Renal cortex interstitium (tissue), 15 donors: ENCODE measurements at places on chromosomes 1 and 21.

DNA sequence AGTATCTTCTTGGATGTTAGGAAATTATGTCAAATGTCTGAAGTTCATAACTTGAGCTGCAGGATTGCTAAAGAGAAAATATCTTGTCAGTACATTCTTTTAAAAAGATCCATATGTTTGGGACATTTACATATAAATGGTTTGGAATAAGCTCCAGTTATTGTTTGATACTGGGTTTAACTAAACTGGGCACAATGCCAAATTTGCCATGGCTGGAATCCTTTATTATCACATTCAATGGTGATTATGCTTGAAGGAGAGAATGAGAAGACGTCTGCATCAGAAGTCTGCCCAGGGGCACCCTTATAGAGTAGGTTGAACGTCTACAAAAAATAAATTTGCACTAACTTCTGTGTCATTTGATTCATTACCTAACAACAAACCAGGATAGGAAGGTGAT is 652.5 kb downstream of the AMY1C start:
- no peak for DNase-seq

- DNase-seq = no peak
Observed at GRCh38 chr1:25055324-25055780, 125.3 kb upstream of the RUNX3 start.

DNA sequence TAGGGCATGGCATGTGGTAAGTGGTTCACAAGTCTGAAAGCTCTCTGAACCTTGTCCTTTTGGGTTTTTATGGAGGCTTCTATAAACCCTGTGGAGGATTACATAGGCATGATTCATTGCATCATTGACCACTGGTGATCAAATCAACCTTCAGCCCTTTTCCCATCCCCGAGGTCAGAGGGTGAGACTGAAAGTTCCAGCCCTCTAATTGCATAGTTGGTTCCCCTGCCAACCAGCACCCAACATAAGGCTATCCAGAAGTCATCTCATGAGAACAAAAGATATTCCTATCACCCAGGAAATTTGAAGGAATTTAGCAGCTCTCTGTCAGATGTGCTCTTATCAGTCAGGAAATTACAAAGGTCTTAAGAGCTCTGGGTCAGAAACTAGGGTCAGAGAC is 89.5 kb upstream of the ARTN start:
- no peak for DNase-seq

DNA sequence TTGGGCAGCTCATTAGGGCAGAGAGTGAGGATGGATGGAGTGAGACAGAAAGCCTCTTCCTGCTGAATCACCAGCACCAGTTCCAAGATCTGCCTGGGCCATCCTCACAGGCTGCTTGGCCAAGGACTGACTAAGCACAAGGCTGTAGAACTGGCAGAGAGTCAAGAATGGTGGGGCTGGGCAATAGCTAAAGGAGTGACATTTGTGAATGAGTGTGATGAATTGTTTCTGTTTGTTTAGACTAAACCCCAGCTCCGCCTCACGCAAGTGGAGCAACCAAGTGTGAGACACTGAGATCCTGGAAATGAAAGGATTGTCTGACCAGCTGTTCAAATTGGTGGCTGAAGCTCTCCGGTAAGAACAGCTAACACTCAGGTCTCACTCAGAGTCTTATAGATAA is 38.6 kb downstream of the BRINP2 start:
- DNase-seq = no peak

GRCh38 chr1:151518431-151518830 is 7.2 kb downstream of the CGN start:
- no peak for DNase-seq

- DNase-seq = no peak
Observed at GRCh38 chr1:195979646-195980045, 628.6 kb downstream of the KCNT2 start.

GRCh38 chr1:44642925-44643324 is 31.4 kb downstream of the TMEM53 start:
- no peak for DNase-seq

- no peak for DNase-seq
Observed at GRCh38 chr1:221840511-221841243, 98.8 kb upstream of the DUSP10 start.

DNA sequence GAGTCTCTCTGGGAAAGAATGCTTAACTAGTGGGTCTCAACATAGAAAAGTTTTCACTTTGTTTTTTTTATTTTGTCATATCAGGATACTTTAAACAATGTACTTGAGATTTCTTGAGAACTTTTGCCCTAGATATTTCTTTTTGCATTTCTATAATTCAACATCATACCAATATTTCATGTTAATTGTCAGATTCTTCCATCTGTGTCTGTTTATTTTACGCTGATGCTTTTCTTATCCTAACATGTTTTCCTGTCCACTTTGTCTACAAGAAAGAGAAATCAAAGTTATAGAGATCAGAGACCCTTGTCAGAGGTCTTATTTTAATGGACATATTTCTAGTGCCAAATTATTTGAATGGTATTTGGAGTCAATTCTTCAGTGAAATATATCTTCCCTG is 95.5 kb upstream of the B3GALT2 start:
- no peak for DNase-seq

DNA sequence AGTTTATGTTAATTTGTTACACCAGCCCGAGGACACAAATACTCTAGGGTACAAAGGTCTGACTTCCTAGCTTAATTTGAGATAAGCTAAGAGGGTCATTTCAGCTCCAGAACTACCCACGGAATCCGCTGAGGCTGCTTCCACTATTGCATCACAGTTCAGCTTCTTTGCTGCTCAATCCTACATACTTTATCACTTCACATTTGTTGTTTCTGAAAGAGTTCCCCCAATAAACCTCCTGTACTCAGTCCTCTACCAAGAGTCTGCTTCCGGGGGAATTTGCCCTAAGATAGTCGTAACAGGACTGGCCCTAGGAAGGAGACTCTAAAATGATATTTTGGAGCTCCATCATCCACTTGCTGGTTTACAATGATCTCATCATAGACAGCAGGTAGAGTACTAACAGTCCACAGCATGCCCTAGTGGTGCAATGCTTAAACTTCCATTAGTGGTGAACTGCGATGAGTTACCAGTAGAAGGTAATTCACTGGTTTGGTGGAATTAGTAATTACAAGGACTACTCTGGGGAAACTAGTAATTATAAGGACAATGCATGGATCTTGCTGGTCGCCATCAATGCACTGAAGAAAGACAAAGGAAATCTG is 229.3 kb downstream of the USH2A start:
- DNase-seq = no peak

DNA sequence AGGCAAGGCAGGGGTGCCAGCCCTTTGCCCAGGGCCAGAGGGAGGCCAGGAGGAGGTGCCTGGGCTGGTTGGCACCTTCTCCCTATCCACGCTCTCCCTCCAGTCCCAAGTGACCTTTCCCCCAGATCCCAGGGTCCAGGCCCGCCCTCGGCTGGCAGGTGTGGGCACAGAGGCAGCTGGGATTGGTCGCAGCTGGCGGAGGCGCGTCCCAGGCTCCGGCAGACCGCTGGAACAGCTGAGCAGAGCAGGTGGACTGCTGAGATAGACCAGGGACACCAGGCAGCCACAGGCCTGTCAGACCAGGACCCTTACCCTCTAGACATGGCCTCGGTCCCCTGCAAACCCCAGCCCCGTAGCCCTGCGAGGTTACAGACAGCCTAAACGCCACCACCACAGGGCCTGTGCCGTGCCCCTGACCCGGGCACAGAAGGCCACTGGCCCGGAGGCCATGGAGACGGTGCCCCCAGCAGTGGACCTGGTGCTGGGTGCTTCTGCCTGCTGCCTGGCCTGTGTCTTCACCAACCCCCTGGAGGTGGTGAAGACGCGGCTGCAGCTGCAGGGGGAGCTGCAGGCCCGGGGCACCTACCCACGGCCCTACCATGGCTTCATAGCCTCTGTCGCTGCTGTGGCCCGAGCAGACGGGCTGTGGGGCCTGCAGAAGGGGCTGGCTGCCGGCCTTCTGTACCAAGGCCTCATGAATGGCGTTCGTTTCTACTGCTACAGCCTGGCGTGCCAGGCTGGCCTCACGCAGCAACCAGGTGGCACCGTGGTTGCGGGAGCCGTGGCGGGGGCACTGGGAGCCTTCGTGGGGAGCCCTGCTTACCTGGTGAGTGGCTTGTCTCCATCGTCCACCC is at the start of gene SLC25A34:
Gene SLC25A34 (plus strand): TSS at position 221 of the 854 bp plus-strand sequence. CDS start 228 bp downstream, at position 449.
- DNase-seq = no peak

DNA sequence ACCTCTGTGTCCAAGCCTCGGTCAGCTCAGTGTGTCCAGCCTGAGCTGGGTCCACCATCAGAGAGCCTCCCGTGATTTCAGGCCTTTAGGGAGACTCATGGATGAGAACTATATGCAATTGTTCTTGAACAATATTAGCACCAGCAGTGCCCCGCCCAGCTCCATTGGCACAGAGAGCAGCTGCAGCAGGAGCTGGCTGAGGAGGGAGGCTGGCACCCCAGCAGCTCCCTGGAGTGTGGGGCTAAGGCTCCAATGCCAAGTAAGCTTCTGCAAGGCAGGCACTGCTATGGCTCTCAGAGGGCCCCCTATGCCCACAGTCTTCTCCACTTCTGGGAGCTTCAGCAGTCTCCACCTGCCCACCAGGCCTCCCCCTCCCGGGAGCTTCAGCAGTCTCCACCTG is 593.3 kb downstream of the MATN1 start:
- no peak for DNase-seq

DNA sequence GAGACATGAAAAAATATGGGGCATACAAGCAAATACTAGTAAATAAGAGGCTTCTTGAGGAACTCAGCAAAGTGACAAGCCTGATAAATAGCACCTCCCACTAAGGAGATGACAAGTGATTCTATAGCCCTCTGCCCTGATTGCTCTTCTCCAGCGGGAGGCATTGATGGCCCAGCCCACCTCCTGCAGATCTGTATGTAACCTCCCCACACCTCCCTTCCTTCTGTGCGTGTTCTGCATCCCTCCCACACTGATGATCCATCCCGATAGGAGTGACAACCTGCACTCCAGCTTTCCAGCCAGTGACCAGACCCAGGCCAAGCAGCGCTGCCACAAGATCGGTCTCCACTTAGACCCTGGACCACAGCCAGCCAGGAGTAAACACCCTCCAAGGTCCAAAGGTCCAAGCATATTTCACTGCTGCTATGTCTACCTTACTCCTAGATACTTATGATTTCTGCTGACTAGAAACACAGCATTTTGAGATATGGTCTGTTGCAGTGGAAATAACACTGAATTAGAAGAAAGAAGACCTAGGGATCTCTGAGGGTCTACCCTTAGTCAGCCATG is 176.1 kb downstream of the BRINP2 start:
- DNase-seq = no peak

GRCh38 chr21:44618504-44618903 is 6.6 kb downstream of the KRTAP10-8 start:
- no peak for DNase-seq

DNA sequence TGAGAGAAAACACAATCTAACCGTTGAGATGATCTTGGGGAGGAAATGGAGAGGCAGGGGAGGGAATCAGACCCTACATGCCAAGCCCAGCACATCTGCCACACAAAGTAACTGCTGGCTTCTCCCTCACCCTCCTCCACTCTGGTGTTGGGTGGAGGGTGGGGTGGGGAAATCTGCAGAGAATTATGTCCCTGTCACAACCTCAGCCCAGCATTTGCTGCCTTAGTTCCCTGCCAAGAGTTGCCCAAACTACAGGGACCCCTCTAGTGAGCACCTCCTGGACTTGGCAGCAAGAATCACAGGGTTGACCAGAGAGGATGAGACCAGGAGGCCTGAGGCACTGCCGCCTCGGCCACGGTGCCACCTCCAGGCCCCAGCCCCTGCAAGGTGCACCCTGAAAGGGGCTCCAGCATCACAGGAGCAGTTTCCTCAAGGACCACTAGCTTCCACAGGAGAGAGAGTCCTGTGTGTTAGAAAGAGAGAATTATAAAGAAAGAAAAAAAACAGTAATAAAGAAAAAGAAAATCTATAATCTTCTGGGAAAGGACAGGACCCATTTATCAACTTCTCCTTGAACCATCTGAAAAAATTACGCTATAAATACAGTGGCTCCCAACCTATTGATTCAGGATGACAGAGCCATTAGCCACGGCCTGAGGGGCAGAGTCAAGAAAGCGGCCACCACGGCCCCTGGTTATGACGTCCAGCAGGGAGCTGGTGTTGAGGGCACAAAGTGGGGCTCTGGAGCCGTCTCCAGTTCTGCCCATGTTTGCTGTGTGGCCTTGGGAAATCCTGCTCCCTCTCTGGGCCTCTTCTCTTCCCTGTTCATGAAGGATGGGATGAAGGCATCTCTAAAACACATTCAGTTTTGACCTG is 451.7 kb downstream of the MATN1 start:
- no peak for DNase-seq

DNA sequence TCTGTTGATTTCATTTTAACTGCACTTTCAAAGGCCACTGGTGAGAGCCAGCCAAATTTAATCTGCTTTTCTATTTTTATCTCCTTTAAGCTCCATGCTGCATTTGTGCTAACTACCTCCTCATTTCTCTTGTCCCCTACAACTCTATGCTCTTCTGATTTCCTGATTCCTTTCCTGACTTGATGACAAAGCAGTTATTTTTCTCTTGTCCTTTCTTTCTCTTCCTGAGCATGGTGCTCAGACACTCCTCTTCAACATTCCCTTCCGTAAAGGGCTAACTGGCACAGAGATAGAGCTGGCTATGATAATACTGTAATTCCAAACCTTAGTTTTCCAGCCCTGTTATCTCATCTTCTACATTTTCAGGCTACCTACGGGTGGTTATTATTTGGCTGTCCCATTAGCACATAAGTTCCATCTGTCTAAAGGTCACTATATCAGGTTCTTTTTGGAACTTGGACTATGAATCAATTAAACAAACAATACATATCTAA is 6.8 kb upstream of the BCAS2 start:
- no peak for DNase-seq

DNA sequence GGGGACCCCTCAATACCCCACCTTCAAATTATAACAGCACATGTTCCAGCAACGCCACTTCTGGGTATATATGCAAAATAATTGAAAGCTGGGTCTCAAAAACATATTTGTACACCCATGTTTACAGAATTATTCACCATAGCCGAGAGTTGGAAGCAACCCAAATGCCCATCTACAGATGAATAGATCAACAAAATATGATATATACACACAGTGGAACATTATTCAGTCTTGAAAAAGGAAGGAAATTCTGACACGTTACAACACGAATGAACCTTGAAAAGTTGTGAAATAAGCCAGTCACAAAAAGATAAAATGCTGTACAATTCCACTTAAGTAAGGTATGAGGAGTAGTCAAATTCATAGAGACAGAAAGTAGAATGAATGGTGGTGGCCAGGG is 5.1 kb downstream of the TMCO4 start:
- DNase-seq = no peak

GRCh38 chr1:246608616-246609376 is 42.5 kb downstream of the CNST start:
- no peak for DNase-seq

- no peak for DNase-seq
Observed at GRCh38 chr1:95340061-95340460, 106.1 kb downstream of the RWDD3 start.

- DNase-seq = no peak
Observed at GRCh38 chr1:180000575-180000974, 46.0 kb downstream of the CEP350 start.

DNA sequence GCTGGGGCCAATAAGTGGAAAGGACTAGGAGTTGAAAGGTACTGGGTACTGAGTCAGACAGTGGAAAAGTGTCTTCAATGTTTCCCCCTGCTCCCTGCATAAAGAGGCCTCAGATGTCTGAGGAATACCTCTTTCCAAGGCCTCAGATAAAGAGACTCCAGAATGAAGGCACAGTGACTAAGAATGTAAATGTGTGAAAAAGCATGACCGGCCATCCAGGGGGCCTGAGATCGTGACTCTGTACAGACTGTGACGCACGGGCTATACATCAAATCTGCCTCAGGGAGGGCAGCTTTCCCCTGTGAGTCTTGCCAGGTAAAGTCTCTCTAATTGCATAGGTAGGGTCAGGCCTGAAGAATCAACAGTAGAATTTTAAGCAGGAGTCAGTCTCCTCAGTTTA is 1690.5 kb downstream of the KCNT2 start:
- no peak for DNase-seq
